ENCODE measurements at places on chromosomes 5 and 9.

DNA sequence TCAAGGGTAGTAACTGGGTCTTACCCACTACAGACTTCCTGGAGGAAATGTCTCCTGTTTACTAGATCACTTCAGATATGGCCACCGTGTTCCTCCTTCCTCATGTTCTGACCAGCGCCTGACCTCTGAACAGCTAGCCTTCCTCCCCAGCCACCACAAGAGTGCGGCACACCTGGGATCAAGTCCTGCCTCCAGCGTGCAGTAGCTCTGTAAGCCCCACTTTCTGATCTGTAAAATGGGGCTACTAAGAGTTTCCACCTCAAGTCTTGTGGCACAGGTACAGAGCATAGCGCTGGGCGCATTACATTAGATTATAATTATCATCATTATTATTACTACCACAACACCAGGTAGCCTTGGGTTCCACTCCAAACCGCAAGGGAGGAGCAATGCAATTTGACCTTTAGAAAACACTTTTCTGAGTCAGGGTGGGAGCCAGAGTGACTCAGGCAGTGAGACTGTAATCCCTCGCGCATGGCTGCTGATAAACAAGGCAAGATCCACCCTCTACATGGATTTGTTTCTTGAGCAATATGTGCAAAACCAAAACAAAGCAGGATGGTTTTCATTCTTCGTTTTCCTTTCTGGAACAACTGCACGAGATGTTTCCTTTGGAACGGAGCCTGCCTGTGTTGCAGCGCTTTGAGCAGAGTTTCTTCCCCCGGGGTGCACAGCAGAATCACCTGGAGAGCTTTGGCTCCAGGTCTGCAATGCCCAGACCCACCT, 65.0 kb upstream of the ANGPTL2 start:
- no peak for DNase-seq

GRCh38 chr9:86809759-86810367, 137.4 kb downstream of the GAS1 start:
- no peak for DNase-seq

GRCh38 chr9:79057576-79057975, 514.2 kb upstream of the TLE4 start:
- no peak for DNase-seq

DNA sequence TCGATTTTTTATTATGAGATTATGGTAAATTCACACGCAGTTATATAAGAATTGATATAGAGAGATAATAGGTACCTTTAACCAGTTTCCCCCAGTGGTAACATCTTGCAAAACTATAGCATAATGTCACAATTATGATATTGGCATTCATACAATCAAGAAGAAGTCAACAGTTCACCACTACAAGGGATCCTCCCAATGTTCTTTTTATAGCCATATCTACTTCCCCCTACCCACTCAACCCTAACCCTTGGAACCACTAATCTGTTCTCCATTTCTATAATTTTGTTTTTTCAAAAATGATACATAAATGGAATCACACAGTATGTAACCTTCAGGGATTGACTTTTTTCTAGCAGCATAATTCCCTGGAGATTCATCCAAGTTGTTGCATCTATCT, 9.8 kb downstream of the ACTL7B start:
- DNase-seq, result no peak

DNA sequence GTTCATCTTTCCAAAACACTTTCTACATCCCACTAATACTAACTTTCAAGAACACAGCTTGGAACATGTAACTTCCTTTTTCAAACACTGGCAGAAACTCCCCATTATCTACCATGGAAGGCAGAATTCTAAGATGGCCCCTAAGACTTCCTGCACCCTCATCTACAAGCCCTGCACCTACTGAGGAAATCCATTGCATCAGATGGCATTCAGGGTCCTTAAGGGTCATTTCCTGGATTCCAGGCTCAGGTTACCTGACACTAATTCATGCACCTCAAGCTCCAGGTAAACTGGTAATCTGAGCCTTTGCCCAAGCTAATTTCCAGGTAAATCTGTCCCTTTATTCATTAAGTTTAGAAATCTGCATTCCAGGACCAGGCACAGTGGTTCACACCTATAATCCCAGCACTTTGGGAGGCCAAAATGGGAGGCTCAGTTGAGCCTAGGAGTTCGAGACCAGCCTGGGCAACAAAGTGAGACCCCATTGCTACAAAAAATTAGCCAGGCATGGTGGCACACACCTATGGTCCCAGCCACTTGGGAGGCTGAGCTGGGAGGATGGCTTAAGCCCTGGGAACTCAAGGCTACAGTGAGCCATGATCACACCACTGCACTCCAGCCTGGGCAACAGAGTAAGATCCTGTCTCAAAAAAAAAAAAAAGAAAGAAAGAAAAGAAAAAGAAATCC, 91.6 kb downstream of the NFIB start:
- DNase-seq, result no peak
